ENCODE measurements at places on chromosomes 7 and 10.

DNA sequence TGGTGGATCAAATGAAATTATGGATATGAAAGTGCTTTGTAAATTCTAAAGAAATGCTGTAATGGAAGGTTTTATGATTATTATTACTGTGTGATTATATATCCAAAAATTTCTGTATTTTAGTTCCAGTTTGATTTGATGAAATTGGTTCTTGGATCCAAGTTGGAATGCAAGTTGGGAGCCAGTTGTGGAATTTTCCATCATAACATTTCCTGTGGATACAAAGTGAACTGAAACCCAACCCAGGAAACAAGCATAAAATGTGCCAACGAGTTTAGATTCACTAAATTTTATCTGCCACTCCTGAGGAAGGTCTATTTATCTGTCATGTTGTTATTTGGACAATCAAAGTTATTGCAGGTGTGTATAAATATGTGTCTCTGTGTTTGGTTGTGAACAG is 131.4 kb upstream of the MDFIC start:
- no peak for DNase-seq

DNA sequence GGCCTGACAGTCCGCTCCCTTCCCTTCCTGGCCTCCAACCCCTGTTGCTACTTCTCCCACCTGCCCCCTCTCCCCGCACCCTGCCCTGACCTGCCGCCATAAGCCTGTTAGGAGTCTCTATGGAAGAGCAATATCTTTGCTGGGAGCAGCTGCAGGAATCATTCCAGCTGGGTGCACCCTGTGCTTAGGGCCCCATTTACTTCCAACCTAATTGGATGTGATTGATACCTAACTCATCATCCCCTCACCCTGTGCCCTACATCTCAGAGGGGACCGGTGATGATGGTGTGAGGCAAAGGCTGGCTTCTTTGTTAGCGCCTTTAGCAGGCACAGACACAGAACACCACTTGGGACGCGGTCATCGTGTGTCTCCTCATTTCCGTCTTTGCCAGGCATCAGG is 80.0 kb upstream of the FAM180A start:
- no peak for DNase-seq

DNA sequence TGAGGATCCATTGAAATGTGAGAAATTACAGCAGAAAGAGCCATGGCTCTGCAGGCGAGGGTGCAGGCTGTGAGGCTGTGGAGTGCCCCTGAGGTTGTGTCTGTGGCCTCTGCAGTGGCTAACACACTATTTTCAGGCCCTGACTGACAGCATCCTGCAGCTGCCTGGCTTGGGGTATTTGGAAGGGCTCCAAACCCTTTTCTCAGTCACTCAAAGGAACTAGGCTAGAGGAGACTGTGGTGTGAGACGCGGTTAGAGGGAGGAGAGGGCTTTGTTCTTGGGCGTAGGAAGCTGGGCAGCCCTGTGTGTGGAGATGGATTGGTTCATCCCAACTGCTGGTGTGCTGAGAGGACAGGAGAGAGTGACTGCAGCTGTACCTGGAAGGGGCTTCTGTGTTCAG is 134.9 kb downstream of the RAMP3 start:
- DNase-seq, result no peak

- DNase-seq, result no peak
These were observed 41.0 kb upstream of the RAPGEF5 start for GRCh38 chr7:22397981-22398380.

- DNase-seq, result no peak
These were observed 1.4 kb upstream of the THSD7A start for GRCh38 chr7:11833431-11833830.

DNA sequence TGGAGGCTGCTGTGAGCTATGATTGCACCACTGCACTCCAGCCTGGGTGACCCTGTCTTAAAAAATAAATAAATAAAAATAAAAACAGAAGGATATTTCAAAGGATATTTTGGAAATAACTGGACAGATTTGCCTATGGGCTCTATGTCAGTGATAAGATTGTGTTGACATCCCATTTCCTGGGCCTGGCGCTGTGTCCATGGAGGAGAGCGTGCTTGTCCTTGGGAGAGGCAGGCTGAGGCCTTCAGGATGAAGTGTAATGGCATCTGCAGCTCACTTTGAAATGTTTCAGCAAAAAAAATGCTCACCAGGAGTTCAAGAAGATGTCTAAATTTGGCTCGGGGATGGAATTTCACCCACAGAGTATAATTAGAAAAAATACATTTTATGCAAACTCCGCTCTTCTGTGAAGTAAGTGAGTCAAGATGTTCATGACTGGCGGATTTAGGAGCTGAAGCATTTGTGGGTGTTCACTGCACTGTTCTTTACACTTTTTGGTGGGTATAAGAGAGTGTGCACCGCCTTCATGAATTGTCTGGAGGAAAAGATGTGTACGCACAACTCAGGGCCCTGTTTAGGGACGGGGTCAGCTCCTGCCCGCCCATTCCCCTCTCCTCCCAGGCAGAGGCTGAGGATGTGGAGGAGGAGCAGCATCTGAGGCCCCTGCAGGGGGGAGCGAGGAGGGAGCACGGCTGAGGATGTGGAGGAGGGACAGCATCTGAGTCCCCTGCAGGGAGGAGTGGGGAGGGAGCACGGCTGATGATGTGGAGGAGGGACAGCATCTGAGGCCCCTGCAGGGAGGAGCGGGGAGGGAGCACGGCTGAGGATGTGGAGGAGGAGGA is 18.5 kb upstream of the FOXL3 start:
- DNase-seq, result no peak

DNA sequence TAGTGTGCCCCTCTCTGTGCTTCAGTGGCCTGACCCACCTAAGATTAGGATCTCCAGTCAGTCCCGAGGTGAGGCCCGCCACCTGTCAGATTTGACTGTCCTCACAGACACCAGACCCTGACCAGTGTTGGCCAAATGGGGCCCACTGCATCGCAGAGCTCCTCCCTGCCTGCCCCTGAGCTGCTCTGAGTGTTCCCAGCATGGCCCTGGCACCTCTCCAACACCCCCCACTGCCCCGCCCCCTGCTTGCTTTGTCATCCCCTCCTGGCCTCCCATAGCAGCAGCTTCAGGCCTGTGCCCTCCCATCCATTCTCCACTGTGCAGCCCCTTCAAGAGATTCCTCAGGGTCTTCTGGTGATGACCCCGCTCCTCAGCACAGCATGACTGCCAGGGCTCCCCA is 67.6 kb downstream of the C10orf120 start:
- no peak for DNase-seq

GRCh38 chr10:30215623-30216022 is 133.5 kb downstream of the MTPAP start:
- no peak for DNase-seq

DNA sequence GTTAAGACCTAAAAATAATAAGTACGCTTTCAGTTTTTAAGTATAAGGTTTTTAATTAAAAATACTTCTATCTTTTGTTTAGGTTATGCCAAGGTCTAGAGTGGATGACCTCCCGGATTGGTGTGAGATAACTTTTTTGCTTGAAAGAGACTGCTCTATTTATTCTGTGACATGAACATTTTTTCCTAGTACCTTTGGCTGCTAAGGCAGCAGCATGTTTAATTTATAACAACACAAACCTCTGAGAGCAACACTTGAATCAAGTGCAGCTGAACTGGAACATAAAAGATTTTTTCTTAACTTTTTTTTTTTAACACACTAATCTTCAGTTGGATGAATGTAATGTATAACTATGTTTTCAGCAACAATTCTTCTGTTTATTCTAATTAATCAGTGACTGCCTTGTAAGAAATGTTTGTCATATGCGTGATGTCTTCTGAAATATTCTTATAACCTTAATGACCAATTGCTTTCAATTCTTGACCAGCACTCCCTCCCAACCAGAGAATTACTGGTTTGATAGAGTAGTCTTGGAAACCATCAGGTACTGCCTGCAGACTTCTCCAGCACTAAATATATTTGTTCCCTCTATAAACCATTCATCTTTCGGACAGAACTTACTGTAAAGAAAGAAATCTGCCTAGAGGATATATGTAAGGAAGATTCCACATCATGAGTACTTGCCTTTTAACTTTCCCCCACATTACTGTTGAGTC is 16.0 kb downstream of the ARL5B start:
- DNase-seq, result no peak

DNA sequence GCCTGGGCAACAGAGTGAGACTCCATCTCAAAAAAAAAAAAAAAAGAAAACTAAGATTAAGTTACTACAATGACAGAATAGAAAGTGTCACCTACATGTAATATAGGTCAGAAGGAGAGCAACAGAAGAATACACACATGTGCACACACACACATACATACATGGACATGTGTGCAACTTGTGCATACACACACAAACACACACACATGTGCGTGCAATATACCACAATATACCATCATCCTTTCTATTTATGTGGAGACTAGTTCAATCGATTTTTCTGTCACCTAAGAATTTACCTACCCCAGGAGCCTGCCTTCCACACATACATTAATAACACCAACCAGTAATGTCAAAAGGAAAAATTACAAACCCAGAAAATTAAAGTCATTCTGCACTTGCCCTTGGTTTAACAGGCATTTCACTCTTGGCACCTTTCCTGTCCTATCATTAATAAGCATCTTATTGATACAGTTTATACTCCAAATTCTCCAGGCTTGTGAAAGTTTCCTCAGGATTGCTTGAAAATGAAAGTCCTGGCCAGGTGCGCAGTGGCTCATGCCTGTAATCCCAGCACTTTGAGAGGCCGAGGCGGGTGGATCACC is 2.5 kb downstream of the PNLIPRP1 start:
- no peak for DNase-seq

DNA sequence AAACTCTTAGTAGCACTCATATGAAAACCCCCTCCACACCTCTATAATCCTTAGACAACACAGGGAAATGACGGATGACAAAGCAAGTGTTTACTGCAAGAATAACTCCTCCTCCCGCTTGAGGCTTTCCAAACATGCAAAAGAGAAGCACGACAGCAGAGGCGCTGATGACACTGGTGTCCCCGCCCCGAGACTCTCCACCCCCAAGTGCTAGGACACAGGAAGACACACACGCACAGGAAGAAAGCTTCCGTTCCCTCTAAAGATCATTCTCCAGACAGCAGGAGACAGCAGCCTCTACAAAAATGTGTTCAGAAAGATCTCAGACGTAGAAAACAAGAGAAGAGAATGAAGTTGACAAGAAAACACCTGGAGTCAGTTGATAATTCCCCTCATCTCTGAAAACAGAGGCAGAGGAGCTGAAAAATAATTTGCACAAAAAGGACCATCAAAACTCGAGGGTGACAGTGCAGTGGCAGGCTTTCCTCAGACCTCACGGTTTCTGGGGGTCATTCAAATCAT is 90.2 kb downstream of the DLG5 start:
- DNase-seq, result peak; percentile 38

GRCh38 chr7:71661671-71662224 is 529.8 kb downstream of the GALNT17 start:
- DNase-seq, result no peak

DNA sequence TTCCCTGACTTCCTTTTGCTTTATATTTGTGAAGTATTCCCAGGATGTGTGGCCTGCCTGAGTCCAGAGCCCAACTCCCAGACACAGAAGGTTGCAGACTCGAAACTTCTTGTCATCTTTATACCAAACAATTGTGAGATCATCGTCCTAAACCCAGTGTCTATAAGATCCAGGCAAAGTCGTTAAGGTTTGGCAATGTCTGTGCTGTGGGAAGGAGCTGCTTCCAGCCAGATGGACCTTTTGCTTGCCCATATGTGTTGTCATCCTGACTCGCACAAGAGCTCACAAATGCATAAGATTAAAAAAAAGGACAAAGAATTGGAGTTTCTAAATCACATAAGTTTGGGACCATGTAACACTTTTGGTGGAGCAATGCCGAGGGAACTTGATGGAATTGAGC is 37.0 kb downstream of the WNT2 start:
- no peak for DNase-seq

GRCh38 chr7:129831424-129832058 is 121.2 kb downstream of the UBE2H start:
- no peak for DNase-seq

- DNase-seq, result no peak
These were observed 21.0 kb downstream of the ZCWPW1 start for GRCh38 chr7:100407285-100408180.

GRCh38 chr7:28207486-28208158 is 27.0 kb upstream of the JAZF1 start:
- no peak for DNase-seq

- no peak for DNase-seq
These were observed 194.7 kb upstream of the SEMA3A start for GRCh38 chr7:84389242-84389641.

DNA sequence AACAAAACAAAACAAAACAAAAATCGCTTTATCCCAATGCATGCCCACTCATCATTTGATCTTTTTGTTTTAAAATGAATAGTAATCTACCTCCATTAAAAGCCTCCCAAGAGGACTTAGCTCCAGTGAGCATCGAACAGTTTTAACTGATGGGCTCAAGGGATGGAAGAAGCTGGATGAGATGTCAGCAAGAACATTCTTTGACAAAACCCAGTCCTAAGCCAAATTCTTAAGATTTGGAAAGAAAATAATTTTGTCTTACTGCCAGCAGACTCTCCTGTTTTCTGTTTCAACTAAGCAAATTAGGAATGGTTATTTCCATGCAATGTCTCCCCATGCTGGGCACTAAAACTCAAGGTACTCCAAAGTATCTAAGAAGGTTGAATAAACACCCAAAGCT is 127.3 kb downstream of the RNLS start:
- no peak for DNase-seq

Measured in stimulated activated CD4-positive, alpha-beta T cell treated with anti-CD3 and anti-CD28 coated beads, Interleukin-1b, Interleukin-23, amount 100 ng/mL, for 1 hour (primary cell).